ENCODE measurements at places on chromosomes 2 and 18.

GRCh38 chr2:135825550-135826176, 11.3 kb downstream of the LCT start:
- peak; percentile 54 for DNase-seq

DNA sequence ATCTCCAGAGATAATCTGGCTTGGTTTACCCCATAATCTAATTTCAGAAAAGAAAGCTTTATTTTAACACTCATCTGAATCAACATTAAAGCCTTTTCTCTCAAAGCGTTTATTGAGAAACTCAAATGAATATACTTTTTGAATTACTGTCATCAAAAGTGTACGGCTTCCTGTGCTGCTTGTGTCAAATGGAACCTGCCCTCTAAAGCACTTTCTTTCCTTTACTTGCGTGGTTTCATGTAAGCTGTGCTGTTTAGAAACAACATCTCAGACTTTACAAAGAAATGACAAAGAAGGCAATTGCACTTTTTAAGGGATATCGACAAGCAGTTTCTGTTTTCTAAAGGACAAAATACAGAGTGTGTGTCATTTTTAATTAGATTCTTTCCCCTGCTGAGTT, 35.1 kb downstream of the CYBRD1 start:
- no peak for DNase-seq

DNA sequence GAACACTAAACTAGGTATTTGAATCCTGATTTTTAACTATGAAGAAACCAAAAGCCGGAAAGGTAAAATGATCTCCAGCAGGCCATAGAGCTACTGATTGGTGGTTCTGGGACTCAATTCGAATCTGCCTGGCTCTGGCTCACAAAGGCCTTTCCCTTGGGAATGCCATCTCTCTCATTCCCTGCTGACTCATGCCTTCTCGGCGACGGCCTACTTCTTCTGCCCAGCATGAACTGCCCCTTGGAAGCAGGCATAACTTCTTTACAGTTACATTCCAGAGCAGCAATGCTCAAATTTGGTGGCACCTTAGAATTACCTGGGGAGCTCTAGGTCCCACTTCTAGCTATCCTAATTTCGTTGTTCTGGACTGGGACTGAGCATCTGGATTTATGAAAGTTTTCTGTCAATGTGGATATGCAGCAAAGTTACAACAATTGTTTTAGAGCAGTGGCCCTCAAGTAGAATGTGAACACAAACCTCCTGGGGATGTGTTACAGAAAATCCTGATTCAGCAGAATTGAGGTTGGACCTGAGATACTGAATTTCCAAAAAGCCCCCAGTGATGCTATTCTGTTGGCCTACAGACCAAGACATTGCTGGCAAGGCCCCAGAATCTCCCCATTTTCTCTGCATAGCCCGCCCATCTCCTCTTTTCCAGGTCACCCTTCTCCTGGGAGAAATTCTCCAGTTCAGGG, 261.1 kb downstream of the CNTNAP5 start:
- DNase-seq: peak; percentile 63

- no peak for DNase-seq
Observed at GRCh38 chr2:110807522-110807921, 75.1 kb downstream of the ACOXL start.

GRCh38 chr2:37582481-37583220, 88.8 kb downstream of the CDC42EP3 start:
- DNase-seq: no peak

- DNase-seq: no peak
Observed at GRCh38 chr2:11977766-11978524, 231.5 kb downstream of the LPIN1 start.

- DNase-seq: peak; percentile 82
Observed at GRCh38 chr2:42196403-42197267, 27.5 kb downstream of the EML4 start.

GRCh38 chr2:39666491-39667101, 879 bp downstream of the TMEM178A start:
- DNase-seq: peak; percentile 70

- peak; percentile 87 for DNase-seq
Observed at GRCh38 chr2:54176577-54176976, 61.2 kb downstream of the ACYP2 start.

- DNase-seq: no peak
Observed at GRCh38 chr2:20604951-20605381, 45.9 kb downstream of the HS1BP3 start.

DNA sequence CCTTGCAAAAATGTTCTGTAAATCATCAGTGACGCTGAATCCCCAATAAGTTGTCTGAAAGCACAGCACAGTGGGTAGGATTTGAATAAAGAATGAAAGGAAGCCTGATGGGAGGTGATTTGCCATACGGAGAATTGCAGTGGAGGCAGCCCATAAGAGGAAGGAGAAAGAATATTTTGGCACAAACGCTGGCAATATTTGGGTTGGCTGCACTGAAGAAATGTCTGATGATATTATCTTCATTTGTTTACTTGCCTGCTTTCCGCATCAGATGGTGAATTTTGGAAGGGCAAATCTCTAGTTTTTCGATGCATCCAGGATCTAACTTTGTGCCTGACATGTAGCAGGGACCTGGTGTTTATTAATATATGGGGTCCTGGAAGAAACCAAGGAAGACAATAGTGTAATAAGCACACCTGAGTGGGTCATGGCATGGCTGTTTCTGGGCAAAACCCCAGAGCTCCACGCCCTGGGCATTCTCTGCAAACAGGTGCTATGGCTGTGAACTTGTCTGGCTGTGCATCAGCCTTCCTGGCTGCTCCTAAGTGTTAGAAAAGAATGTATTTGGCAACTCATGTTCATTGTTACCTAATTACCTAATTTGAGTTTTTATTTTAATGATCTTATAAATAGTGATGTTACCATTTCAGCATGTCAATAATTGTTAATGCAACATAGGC, 5.9 kb downstream of the GALR1 start:
- DNase-seq: no peak

DNA sequence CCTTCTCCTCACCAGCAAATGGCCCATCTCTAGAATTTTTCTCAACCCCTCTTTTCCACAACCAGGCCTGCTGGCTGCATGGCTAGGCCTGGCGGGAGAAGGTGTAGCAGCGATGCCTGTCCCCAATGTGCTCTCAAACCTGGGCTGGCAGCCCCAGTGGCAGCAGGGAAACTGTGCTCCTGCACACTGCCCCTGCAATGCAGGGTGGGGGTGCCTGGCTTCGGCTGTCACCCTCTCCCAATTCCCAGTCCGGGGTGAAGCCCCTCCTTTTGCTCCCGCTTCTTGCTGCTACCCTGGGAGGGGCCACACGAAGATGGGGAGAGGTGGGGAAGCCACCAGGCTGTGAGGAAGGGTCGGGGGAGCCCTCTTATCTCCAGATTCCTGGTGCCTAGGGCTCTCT, 36.1 kb upstream of the OTOF start:
- DNase-seq: no peak

DNA sequence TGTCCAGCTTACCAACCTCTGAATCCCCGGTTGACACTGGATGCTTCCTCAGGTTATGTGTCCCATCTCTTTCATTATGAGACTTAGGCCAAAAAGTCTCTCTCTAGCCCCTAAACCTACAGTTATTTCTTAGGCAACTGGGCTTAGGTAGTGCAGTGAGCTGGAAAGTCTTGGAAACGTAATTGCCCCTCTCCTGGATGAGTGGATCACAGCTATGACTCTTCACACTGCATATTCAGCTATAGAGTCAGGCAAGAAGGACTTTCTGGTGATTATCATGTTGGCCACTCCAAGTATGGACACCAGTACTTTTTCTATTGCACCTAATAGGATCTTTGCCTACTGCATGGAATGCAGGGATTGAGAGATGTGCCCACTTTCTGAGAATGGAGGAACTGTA, 458.3 kb upstream of the CELF4 start:
- DNase-seq: no peak

DNA sequence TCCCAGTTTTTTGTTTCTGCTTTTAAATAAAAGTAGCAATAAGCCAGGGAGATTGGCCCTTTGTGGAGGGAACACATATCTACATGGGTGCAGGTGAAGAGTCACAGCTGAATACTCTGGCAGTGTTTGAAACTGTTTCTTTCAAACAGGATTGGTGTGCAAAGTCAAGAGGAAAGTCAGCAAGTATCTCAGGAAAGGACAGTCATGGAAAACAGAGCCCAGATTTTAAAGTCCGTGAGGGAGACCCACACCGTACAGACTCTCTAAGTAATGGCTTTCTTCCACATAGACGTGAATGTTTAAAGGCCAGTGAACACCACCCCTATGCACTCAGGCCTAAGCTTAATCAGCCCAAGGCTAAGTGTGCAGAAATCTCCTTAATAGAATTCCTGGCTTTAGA, 95.3 kb downstream of the GFPT1 start:
- DNase-seq: no peak

DNA sequence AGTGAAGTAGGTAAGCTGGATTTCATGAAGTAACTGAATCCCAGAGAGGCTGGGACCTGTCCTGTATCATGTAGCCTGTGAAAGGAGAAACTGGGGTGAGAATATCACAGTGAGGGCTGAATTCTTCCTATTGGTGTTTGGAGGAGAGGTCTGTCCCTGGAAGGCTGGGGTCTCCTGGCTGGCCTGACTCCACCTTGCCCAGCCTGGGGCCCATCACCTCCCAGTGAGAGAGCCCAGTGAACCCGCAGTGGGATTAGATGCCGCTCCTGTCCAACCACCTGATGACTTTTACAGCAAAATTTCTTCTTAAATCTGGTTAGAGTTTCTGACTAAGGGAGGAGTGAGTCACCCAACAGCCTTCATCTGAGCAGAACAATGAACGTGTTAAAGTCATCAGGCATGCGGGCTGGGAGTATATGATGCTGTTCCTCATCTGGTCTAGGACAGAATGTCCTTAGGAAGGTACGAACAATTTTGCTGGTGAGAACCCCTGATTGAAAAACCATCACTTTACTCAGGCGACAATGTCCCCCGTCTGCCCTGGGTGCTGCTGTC, 152.9 kb downstream of the LPIN1 start:
- DNase-seq: no peak

DNA sequence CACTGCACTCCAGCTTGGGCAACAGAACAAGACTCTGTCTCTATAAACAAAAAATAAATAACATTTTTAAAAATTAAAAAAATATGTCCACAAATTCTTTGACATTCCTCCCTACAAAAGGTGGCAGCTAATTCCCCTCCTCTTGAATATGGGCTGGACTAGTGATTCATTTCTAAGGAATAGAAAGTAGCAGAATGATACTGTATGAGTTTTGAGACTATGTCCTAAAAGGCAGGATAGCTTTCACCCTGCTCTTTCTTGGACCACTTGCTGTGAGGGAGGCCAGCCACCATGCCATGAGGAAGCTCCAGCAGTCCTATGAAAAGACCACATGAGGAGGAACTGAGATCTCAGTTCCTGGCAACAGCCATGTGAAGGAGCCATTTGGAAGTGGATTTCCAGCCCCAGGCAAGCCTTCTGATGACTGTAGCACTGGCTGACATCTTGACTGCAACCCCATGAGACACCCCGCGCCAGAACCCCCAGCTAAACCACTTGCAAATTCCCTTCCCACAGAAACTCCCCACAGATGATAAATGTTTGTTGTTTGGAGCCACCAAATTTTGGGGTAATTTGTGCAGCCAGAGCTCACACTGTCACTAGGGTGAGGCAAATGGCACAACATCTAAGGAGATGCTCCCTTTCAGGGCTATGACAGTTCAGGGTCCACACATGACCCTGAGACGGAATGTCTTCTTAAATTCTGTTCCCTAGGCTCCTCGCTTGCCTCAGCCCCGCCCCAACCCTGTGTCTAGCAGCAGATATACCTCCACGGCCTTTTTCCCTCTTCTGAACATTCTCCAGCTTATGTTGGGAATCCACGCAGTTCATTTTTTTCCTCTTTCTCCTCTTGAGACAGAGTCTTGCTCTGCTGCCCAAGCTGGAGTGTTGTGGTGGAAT, 17.1 kb upstream of the ATOH8 start:
- DNase-seq: no peak
